ENCODE measurements at places on chromosomes 3 and 15.

DNA sequence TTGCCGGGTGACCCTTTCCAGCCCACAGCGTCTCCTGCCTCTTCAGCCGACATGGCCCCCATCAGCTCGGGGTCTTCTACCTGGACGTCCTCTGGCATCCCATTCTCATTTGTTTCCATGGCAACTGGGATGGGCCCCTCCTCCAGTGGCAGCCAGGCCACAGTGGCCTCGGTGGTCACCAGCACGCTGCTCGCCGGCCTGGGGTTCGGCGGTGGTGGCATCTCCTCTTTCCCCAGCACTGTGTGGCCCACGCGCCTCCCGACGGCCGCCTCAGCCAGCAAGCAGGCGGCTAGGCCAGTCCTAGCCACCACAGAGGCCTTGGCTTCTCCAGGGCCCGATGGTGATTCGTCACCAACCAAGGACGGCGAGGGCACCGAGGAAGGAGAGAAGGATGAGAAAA, 170.2 kb downstream of the FEZF2 start:
- no peak for DNase-seq

DNA sequence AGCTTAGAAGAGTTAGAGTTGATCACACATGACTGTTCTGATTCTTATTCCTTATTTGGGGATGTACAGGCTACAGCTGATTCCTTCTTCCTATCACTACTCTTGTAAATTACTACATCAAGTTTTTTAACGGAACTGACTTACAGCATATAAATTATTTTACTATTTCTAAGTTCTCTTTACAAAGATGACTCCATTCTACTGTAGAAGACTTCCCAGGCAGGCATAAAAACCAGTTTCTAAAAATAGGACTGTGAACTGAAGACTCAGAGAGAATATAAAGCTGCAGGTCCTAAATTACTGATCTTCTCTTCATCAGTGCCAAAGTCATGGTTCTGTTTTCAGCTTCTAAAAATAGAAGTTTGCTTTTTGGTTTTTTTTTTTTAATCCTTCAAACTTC, 38.9 kb downstream of the ANO10 start:
- DNase-seq, result no peak

DNA sequence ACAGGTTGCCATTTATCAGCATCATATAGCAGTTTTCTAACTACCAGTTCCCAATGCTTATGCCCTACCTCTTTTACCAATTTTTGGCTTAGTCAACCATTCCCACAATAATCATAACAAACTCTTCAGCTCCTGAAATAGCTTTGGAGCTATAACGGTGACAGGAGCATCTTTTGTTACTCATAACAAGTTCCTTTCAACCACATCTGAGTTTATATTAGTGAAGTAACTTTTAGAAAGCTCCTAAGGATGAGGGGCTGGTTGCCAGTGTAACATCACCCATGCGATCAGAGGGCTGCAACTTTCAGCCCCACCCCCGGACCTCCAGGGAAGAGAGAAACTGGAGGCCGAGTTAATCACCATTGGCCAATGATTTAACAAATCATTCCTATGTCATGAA, 495.3 kb upstream of the RASGRP1 start:
- no peak for DNase-seq

DNA sequence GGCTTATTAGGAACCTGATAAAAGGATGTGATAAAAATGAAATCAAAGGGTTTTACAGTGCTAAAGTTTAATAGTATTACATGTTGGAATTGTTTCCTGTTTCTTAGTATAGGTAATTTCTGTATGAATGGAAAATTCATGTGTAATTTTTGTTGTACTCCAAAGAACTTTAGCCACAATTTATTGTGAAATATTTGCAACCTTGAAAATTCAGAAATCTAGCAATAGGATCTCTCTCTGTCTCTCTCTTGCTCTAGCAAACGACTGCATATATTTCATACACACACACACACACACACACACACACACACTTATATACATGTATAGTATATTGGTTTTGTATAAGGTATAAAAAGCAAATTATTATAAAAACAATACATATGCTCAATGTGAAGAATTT, 59.6 kb downstream of the PIAS1 start:
- DNase-seq, result no peak

GRCh38 chr3:10609134-10609533, 103.7 kb upstream of the ATP2B2 start:
- DNase-seq, result no peak

GRCh38 chr3:98536456-98537017, 4.8 kb downstream of the GPR15 start:
- DNase-seq, result no peak

- DNase-seq, result no peak
These were observed 869 bp downstream of the PLA1A start for GRCh38 chr3:119598410-119599098.

- no peak for DNase-seq
These were observed 132.7 kb downstream of the ATP8B4 start for GRCh38 chr15:49986326-49986725.

DNA sequence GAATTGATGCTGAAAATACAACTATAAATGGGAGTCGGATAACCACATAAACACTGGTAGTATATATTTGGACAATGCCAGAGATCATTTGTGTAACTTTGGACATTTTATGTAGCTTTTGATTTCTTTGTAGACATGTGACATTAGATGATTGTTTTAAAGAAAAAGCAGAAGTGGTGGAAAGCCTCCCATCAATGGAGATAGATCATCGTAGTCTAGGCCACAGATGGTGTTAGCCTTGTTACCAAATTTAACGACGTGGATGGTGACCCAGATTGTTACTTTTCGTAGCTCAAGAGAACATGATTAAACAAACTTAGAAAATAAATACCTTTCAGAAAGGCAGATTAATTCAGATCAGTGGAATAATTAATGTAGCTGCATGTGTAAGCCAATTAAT, 8.8 kb downstream of the CACNA1D start:
- DNase-seq, result no peak

- no peak for DNase-seq
These were observed 43.5 kb downstream of the FMN1 start for GRCh38 chr15:33150971-33151370.

DNA sequence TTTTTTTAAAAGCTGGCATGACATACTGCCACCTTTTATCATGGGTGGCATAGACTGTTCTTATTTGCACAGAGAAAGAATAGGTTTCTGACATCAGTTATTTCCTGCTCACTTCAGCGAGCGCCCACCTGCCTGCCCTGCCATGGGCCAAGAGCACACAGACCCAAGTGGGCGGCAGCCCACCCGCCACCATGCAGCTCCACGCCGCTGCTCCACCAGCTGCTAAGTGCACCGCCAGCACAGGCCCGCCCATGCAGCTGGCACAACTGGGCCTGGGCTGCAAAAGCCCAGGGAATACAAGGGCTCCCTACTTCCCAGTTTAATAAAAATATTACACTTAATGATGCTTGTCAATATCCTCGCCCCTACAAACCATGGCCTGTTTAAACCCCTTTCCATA, 15.4 kb downstream of the ZNF148 start:
- no peak for DNase-seq

DNA sequence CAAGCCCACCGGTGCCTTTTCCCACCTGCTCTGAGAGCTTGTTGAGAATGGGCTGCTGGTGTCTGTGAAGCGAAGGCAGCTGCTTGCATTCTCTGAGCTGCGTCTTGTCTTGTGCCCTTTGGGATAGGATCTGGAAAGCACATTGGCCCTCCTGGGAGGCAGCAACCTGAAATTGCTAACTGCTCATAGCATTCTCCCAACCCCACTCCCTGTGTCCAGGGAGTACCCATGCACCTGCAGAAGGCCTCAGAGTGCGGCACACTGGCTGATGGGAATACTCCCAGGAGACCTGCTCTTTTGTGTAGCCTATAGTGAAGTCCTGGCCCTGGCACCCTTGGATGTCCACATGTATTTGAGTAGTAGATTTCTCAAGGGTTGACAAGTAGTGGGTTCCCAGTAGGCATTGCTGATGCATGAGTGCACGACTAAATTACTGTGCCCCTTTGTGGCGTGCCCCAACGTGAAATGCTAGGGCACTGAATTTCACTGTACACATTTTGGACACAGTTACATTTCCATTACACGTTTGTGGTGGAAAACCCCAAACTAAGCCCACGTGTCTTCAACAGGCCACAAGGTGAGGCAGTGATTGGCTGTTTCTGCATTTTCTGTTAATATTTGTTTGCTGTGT, 3.7 kb downstream of the EPHB1 start:
- no peak for DNase-seq

GRCh38 chr15:88627463-88627862, 6.3 kb downstream of the AEN start:
- no peak for DNase-seq

GRCh38 chr15:29143909-29144635, 125.5 kb downstream of the NSMCE3 start:
- no peak for DNase-seq

- no peak for DNase-seq
These were observed 59.3 kb downstream of the RYR3 start for GRCh38 chr15:33369941-33370622.

DNA sequence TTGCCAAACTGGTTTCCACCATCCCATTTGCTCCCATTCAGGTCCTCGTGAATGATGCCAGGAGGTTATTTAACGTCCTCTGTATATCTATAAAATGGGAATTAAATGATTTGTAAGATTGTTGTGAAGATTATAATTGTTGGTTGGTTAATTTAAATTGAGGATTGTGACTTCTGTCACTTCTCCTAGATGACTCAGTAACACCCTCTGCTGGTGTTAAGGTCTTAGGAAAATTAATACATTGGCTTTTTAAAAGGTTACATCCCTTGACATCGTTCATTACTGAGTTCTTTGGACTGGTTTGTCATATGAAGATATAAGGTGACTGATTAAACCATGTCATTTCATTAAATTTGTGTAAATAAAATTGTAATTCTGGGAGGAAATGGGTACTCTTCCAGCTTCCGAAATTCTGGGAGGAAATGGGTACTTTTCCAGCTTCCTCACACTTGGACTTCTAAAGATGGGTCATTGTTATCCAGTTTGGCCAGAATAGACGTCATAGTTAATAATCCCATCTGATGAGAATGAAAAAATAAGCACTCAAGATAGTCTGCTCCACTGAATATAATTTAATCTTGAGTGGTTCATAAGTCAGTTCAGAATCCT, 33.3 kb upstream of the PAQR5 start:
- no peak for DNase-seq

Data from left hindlimb (tissue), 1 donor.